Stimulated activated CD4-positive, alpha-beta T cell treated with anti-CD3 and anti-CD28 coated beads, Interleukin-1b, Interleukin-23, amount 100 ng/mL, for 4 hours (primary cell): ENCODE measurements at places on chromosomes 16 and 17.

GRCh38 chr17:40791787-40792436 lies 7.8 kb downstream of the KRT28 start:
- DNase-seq: no peak

DNA sequence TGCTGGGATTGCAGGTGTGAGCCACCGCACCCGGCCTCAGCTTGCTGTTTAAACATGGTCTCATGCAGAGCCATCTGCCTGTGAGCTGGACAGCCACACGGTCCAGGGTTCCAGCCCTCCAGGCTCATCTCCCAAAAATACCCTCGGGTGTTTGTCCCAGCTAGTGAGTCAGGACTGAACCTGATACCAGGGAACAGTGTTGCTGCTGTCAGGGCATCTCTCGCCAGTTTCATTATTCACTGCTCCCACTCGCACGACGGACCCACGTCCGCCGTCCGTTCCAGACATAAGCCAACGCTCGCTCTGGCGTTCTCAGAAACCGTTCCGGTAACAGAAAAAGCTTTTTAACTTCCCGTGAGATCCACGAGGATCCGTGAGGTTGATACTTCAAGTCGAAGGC lies 77.6 kb downstream of the NXN start:
- DNase-seq: no peak

- no peak for DNase-seq
These were observed 14.3 kb downstream of the HBQ1 start for GRCh38 chr16:194516-194915.

- DNase-seq: peak; percentile 96
These were observed at the start of the genes SMG6 and SRR for GRCh38 chr17:2303204-2304188. TSS of gene SMG6 (minus strand) at chr17:2303785. CDS start at chr17:2303720, 65 bp downstream. TSS of gene SRR (plus strand) at chr17:2303950. CDS start at chr17:2315561, 11,611 bp downstream.

- no peak for DNase-seq
These were observed 62.8 kb downstream of the MRTFB start for GRCh38 chr16:14133907-14134306.

DNA sequence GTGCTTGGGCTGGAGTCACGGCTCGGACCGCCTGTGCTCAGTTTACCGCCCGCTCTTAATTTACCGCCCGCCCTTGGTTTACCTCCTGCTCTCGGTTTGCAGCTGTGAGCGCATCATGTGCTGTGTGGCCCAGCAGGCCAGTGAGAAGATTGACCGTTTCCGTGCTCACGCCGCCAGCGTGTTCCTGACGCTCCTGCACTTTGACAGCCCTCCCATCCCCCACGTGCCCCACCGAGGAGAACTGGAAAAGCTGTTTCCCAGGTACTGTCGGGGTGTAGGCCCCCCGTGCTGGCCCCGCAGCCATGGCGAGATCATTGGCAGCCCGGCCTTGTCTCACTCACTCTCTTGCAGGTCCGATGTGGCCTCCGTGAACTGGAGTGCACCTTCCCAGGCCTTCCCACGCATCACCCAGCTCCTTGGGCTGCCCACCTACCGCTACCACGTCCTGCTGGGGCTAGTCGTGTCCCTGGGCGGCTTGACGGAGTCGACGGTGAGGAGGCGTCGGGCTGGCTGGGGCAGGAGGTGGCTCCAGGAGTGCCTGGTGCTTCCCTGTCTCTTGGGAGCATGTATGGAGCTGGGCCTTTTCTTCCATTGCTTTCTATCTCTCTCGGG lies 89.3 kb upstream of the ZNF750 start:
- no peak for DNase-seq

DNA sequence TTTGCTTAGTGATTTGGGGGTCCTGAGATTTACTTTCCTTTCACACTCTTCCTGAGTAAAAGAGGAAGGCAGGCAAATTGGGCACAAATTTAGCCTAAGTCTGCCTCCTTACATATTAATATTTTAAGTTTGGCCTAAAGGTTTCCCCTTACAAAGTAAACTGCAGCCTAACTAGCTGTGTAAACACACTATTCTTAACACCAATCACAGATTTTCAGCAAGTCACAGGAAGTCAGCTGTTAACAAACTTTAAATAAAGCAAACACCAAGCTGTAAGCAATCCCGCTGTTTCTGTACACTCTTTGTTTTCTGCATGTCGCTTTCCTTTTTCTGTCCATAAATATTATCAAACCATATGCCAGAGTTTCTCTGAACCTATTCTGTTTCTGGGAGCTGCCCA lies 45.1 kb upstream of the ABCC11 start:
- DNase-seq: no peak

DNA sequence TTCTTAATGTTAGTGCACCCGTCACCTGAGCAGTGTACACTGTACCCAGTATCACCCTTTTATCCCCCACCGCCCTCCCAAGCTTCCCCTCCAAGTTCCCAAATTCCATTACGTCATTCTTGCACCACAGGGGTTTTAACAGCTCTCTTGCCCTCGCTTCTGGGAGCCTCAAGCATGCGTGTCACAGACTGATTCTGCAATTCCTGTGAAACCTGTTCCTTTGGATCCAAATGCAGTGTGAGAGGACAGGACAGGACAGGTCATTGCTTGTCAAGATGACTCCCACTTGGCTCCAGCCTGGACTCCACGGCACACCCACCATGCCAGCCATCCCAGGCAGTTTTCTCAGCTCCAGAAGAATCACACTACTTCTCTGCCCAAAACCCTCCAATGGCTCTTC lies 44.1 kb downstream of the CYB5D2 start:
- DNase-seq: no peak

- DNase-seq: no peak
These were observed 14.4 kb upstream of the HOXB2 start for GRCh38 chr17:48559122-48559839.

- DNase-seq: no peak
These were observed 207.6 kb downstream of the FTO start for GRCh38 chr16:53911513-53911912.

GRCh38 chr17:63774969-63775265 lies 947 bp downstream of the DDX42 start:
- no peak for DNase-seq

- DNase-seq: no peak
These were observed 49.0 kb downstream of the RBFOX1 start for GRCh38 chr16:7381671-7382070.

GRCh38 chr17:68249354-68249765 lies 1.5 kb downstream of the AMZ2 start:
- DNase-seq: no peak

GRCh38 chr17:50893183-50893993 lies 27.2 kb upstream of the TOB1 start:
- DNase-seq: no peak

DNA sequence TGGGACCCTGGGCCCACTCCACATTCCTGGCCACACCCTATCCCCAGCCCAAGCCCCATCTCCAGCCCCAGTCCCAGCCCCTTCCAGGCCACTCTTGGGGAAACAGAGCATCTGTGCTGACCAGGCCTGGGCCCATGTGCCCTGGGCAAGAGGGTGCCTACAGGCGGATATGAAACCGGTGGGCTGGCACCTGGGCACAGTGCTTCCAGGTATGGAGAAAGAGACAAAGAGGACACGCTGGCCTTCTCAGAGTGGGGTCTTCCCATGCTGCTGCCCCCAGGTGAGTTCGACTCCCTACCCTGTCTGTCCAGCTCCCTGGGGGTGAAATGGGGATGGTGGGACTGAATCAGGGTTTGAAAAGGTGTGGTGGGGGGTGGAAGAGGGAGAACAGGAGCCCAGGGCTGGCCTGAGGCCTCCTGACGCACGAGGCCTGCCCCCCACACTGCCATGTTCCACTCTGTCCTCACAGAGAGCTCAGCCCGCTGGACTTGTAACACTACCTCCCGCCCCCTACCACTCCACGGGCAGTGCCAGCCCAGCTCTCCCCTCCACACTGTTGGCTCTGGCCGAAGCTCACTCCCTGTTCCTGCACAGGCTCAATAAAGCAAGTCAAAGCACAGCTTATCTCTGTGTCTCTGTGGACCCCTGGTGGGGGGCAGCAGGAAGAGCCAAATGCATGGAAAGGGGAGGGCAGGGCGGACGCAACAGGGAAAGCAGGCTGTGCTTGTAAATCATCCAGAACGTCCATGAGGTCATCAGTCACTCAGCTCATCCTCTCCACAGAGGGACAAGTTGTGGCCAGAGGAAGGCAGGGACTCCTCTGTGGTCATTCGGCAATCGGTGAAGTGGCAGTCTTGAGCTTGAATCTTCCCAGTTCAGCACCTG lies 71.1 kb upstream of the TMEM97 start:
- no peak for DNase-seq

DNA sequence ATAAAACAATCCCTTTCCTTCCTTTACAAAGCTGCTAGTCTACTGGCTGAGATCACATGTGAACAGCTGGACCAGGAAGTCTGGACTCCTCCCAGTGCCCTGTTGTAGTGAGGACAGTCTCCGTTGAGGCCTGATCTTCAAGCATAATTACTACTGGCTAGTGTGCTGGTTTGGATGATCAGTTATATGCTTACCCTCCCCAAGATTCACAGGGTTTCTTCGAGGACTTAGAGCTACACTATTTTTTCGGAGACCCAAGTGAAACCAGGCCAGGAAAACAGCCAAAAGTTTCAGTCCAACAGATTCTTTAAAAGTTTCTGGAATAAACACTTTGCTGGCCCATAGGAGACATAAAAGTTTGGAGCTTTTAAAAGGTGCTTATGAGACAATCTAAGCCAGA lies 194.9 kb upstream of the CDH11 start:
- DNase-seq: no peak

GRCh38 chr17:75561927-75562603 lies 25.5 kb upstream of the MYO15B start:
- no peak for DNase-seq

DNA sequence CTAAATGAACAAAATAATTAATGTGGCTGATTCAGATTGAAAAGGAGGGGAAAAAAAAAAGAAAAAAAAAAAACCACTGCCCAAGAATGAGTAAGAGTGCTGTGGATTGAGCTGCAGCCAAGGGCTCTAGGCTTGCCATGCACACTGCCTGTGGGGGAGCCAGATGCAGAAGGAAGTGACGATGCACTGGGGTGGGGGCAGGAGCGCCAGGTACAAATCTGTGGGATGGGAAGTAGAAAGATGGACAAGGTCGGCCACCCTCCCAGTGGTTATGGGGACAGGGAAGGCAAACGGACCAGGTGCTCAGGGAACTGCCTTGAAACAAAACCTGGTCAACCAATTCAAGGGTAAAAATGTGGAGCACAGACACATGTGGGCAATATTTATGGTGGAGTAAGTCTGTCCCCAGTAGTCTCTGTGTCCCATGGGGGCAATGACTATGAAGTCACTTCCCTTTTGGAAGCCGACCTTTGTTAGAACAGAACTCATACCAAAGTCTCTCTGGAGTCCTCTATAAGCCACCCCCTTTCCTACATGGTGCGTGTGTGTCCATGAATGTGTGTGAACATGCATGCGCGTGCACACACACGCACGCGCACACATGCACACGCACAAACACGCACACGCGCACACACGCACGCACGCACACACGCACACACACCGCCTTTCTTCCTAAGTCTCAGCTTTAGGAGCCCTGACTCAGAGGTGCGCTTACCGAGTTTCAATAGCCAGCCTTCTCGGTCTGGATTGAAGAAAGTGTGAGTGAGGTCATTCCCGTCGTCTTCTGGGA lies 84.3 kb downstream of the CYTH1 start:
- no peak for DNase-seq

GRCh38 chr16:9757687-9758086 lies 424.5 kb downstream of the GRIN2A start:
- DNase-seq: no peak

GRCh38 chr16:7688811-7689210 lies 356.2 kb downstream of the RBFOX1 start:
- no peak for DNase-seq

DNA sequence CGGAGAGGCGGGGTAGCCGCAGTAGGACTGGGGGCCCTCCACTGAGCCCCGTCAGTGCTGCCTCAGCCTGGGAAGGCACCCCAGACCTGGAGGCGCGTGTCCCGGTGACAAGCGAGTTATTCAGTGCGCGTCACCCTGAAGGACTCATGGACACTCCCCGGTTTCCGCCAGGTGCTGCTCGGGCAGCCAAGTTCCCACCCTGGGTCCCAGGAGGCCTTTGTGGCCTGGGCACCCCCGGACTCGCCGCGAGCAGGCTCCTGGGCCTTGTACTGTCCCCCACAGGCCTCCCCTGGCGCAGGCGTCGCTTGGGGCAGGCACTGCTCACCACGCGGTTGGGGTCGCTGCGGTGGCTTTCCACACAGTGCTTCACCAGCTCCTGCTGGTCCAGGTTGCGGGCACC lies 7.6 kb downstream of the RNF166 start:
- DNase-seq: no peak

DNA sequence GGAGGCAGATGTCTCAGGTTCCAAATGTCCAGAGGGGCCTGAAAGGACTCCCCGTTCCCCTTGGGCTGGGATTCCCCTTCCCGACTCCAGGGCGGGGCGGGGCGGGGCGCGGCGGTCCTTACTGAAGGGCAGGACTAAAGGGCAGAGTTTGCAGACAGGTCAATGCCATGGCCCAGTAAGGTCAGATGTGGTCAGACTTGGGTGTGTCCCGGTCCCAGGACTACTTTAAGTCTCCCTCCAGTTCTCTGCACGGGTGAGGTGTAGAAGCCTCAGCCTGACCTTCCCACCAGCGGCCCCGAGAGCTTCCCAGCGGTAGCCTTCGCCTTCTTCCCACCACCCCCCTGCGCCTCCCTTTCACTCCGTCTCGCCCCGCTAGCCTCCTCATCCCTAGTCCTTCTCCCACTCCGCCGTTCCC lies 532 bp downstream of the KDM6B start:
- DNase-seq: peak; percentile 16

DNA sequence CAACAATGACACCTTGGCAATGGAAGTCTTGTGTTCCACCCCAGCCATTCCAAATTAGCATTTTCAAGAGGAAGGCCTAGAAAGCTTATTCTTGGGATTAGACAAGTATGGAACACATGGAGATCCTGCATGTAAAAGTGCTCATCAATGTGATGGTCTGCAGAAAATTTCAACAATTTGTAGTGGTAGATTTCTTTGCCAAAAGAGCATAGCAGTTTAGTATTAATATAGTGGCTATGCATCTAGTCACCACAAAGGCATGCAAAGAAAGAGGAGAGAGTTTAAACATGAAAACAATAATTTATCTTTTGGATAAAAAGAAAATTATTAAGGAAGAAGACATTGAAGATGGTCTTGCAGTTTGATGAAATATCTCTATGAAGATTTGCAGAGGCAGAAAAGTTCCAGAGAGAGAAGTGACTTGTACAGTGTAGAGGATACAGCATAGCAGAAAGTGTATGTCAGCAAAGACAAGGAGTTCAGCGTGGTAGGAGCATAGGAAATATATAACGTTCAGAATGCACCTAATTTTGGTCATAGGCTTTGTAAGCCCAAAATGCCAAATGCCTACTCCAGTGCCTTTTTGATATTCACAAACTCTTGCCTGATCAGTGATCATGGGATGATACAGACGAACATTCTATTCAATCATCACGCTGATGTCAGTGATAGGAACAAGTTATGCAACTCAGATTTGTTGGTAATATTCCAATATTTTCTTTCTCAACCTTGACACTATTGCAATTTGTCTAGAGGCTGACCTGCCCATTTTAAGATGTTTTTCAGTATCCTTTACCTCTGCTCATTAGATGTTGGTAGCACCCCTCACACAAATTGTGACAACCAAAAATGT lies 727.9 kb upstream of the SOX9 start:
- no peak for DNase-seq

- DNase-seq: no peak
These were observed 87.8 kb downstream of the SPAG9 start for GRCh38 chr17:51032850-51033249.
